Sciatic nerve (tissue), 2 donors: ENCODE measurements at places on chromosomes 5 and 9.

DNA sequence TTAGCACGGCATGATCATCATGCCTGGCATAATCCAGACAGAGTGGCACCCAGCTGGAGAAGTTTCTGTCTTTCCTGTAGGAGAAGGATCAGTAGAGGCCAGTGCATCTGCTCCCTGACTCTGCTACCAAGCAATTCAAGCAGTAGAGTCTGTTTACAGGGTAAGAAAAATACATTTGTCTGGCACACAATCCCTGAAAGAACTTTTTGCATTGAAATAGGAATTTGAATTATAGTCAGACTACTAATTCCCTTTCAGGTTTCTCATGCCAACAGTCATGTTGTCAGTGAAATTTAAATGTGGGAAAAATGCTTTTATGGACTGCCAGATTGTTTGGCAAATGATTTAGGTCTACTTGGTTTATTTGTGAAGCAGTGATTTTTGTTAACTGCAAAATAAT, 125.6 kb downstream of the RAB3C start:
- no peak for DNase-seq

GRCh38 chr9:129021091-129021490, 7.0 kb downstream of the SH3GLB2 start:
- DNase-seq = no peak

- DNase-seq = no peak
Observed at GRCh38 chr5:133439859-133440258, 172.5 kb downstream of the FSTL4 start.

DNA sequence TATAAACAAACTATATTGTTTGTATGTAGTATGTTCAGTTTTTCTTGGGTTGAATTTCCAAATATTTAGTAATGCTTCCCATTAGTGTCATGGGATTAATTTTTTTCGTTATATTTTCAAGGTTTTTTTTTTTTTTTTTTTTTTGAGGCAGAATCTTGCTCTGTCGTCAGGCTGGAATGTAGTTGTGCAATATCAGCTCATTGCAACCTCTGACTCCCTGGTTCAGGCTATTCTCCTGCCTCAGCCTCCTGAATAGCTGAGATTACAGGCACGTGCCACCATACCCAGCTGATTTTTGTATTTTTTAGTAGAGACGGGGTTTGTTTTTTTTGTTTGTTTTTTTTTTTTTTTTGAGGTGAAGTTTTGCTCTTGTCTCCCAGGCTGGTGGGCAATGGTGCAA, 10.6 kb downstream of the DDX46 start:
- DNase-seq = no peak

DNA sequence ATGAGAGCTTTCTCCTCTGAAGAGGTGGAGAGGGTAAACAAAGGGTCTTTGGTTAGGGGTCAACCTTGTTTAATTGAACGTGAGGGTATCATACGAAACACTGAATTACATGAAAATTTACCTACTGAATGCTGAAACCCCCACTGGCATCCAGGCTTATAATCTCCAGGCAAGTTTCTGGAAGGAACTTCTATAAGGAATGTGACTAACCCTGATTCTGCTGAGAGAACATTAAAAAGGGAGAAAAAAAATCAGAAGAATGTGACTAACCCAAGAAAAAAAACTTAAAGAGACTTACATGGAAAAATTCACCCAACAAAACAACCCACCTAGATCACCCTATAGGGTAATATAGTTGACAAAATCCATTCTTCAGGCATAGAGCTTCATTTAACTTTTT, 55.5 kb downstream of the APC start:
- DNase-seq = no peak

DNA sequence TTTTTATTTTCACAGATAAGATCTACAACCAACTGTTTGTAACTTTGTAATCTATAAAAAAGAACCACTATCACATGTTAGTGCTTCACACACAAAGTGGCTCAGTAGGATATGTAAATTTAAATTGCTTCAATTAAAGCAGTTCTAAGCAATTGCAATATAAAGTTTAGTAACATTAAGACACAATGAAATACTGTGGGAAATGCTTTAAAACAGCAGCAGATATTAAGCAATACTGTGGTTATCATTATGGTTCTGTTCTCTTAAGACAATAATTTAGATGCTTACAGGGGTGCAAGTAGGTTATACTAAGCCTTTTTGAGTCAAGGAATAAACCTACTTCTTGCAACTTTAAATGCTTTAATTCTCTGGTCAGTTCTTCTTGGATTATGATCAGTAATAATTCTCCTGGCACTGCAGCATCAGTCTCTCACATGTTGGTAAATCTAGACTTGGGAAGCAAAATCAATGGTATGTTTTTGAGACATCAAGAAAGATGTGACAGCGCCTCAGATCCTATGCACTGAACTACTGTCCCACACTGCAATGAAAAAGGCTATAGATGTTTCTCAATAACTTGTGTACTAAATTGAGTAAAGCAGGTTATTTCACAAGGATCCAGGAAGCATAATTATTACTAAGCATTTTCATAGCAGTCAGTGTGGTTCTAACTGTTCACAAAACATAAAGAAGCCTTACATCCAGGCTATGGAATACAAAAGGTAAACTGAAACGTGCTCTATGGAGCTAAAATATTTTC, 338.7 kb upstream of the PDE4D start:
- no peak for DNase-seq

DNA sequence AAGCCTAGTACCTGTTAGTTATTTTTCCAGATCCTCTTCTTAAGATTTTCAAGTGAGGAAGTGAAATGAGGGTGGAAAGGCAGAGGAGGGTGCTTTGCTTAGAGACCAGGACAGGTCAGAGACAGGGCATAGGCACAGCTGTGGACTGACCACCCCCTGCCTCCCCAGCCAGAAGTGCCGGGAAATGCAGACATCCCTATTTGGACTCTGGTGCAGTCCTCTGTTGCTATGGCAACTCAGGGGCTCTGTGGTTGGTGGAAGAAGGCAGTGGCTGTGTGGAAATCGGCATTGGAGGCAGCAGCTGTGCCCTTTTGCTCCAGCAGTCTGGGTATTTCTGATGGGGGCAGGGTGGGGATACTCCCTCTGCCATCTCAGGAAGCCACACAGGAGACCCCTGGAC, 43.3 kb upstream of the NDFIP1 start:
- DNase-seq = no peak

DNA sequence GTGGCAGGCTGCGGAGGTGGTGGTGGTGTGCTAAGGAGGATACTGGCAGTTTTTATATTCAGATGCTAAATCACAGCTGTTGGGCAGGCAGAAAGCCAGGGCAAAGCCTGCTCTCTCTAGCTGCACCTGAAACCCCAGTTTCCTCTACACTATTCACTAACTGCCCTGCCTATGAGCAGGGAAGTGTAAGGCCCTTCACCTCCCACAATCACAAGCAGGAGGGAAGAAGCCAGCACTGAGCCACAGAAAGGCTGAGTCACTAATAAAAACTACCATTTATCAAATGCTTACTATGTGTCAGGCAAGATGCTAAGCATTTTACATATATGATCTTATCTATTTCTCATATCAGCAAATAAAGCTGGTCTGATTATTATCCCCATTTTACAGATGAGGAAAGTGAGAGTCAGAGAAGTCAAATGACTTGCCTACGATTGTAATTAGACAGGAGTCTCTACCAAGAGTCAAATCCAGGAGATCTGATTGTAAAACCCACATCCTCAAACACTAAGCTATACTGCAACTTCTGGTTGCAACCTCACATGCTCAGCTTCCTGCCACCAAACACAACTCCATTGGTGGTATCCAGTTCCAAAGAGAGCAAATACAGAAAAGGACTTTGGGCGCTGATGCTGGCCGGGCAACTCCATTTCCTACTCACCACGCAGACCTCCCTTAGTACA, 17.7 kb upstream of the IL6ST start:
- DNase-seq = no peak

DNA sequence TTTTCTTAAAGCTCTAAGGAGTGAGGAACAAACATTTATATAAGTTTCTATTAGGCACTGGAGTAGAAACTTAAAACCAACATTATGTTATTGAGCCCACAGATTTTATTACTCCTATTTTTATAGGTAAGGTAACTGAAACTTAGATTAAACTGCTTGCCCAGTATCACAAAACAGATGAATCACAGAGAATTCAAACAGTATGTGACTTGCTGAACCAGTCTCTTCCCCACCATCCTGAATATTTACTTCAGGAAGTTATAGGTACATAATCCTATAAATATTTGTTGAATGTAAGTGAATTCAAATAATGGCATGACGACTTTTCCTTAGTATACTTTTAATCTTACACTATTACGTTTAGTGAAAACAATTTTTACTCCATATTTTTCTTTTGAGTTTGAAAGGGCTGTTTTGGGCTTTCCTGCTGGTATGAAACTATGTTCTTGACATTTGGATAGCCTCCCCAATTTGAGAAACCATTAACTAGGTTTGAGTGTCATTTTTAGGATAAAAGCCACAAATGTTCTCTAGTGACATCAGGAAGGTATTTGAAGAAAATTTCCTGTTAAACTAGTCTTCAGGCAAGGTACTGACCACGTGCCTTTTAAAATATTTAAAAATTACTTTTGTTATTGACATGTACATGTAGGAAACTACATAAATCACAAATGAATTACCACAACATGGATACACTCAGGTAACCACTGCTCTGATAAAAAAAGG, 39.3 kb downstream of the PRRC1 start:
- no peak for DNase-seq

DNA sequence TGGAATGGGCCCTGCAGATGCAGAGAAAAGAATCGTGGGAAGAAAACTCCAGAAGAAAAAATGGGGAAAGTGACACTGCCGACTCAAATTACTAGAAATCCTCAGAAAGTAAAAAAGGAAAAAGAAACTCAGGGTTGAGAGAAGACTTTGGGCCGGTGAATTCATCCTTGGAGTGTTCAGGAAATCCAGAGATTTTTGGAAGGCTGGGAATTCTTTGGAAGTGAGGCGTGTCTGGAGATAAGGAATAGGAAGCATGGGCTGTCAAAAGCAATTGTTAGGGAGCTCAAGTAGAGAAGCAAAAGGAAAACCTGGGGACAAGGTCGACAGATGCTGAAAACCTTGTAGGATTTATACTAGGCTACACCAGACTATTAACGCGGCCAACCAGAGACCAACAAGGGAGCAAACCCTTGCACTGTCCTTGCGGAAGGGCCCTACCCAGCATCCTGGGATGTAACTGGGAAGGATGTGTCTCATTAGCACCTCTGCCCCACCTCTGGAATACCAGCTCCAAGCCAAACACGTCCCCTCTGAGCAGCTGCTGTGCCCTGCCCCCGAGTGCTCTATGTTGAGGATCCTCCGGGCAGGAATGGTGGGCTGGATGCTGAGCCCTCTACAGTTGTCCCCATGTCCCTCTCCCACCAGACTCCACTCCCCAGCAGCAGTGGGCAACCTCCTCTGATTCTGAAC, 11.6 kb downstream of the DAB2IP start:
- DNase-seq = no peak

DNA sequence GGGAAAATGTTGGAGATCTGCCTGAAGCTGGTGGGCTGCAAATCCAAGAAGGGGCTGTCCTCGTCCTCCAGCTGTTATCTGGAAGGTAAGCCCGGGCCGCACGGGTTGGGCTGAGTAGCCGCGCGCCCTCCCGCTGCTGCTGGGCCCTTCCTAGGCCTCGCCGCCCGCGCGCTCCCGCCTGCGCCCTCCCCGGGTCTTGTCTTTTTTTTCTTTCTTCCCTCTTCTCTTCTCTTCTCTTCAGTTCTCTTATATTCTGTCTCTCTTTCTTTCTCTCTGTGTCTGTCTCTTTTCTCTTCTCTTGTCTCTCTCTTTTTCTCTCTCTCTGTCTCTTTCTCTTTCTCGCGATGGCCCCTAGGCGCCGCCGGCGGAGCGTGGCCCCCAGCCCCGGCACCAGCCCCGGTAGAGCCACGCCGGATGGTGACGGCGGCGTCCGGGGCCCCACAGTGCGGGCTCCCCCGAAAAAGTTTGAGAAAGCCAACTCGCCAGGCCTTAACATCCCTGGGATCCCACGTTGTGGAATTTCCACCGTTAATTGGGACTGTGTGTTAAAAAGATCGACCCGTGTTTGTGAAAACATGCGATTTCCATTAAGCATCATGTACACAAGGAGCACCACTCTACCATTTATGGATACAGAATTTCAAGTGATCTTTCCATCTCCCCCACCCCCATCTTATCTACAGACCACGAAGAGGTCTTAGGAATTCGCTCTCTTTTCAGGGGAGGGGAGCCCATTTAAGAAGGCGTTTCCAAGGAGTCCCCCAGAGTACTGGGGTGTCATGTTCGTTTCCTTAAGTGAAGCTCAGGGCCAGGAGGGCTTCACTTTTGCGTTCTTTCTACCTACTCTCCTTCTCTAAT, 616 bp downstream of the ABL1 start:
- no peak for DNase-seq

DNA sequence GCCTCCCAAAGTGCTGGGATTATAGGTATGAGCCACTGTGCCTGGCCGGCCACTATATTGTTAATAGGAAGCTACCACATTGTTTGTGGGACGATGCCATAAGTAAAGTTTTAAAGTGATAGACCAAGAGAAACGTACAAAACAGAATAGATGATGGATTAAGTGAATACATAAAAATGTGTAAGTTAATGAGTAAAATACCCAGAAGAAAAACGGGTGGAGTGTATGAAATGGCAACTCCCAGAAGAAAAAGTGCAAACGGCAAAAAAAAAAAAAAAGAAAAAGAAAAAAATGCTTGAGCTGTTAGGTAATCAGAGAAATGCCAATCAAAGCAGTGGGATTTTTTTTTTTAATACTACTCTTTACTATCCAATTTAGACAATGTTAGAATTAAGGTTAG, 246.0 kb downstream of the PDZD2 start:
- no peak for DNase-seq

GRCh38 chr9:21454149-21454548, 13.9 kb downstream of the IFNA1 start:
- no peak for DNase-seq

DNA sequence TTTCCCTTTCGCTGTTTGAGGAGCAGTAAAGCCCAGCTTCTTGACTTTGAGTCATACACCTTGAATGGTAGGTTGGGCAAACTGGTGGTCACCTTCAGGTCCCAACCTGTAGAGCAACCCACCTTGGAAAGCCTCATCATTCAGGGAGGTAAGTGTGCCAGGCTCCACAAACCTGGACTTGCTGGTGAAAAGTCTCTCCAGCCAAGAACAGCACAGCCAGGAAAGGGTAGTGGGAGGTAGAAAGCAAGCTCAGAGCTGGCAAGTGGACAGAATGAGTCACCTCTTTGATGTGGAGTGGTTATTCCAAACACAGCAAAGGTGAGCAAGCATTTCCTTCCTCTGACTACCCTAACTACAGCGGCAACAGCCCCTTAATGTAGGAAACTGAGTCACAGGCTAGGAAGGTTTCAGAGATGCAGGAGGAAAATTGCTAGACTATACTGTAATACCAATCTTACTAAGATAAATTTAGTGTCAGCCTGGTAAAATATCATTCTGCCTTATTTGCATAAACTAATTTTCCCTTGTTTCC, 117.5 kb upstream of the MTAP start:
- no peak for DNase-seq

GRCh38 chr9:115553060-115553773, 435.3 kb upstream of the TNC start:
- no peak for DNase-seq

GRCh38 chr9:38183994-38184568, 115.1 kb upstream of the SHB start:
- no peak for DNase-seq

- no peak for DNase-seq
Observed at GRCh38 chr5:116404016-116404415, 170.6 kb downstream of the SEMA6A start.
